NCI-H2081 treated with DMSO at 0.1 percent for 48 hours (cell line): ENCODE measurements at places on chromosomes 4 and X.
A peak's percentile ranks its signal among the peaks of the same experiment; 100 is the strongest.

- DNase-seq = no peak
These were observed 137.2 kb upstream of the HS3ST1 start for GRCh38 chr4:11565899-11566298.

GRCh38 chrX:130299279-130300009 is 30.7 kb upstream of the ZNF280C start:
- DNase-seq = no peak

GRCh38 chr4:88880501-88881226 is 176.3 kb downstream of the FAM13A start:
- no peak for DNase-seq

DNA sequence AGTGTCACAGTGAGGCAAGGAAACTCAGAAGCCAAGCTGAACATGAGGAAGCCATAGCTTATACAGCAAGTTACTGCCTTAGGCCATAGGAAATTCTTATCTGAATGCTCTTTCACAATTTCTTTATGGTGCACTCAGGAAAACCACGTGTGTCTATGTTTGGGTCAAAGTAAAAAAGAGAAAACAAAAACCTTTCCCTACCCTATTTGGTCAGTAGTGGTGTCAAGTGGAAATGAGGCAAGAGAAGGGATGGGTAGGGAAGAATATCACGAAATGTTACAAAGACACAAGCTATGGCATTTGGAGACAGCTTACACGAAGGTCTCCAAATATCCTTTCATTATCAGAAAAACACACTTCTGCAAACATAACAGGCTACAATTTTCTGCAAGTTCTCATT is 83.4 kb upstream of the INPP4B start:
- DNase-seq = no peak

GRCh38 chrX:121641560-121641959 is 594.1 kb downstream of the GLUD2 start:
- DNase-seq = no peak

- DNase-seq = no peak
These were observed 5.1 kb upstream of the DHX15 start for GRCh38 chr4:24589448-24589847.

GRCh38 chr4:12924253-12924652 is 559.9 kb downstream of the RAB28 start:
- no peak for DNase-seq

- no peak for DNase-seq
These were observed 20.7 kb upstream of the IL13RA1 start for GRCh38 chrX:118706681-118707080.

DNA sequence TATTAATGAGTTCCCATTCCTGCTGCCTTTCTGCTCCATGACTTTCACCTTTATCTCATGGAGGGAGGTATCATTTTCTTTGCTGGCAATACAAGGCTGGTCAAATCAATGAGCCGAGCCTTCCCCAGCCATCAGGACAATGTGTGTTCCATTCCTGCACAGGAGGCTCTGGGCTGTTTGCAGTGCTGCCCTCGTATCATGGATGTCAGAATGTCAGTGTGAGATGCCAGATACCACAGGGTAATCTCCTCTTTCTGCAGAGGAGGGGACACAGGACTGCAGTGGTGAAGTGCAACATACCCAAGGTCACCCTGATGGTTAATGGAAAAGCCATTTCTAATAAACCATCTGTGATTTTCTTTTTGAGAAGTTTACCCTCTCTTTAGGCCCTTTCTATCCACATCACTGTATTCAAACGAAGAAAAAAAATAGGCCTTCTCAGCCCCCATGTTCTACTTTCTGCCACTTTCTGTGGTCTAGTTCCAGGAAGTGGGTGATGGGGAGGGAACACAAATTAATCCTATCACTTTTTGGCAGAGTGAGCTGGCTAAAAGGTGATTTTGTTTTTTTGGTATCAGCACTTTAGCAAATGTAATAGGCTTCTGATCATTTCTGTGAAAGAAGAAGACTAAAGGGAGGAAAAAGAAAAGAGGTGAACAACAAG is 490.2 kb upstream of the BOD1L1 start:
- no peak for DNase-seq

- no peak for DNase-seq
These were observed 146.1 kb downstream of the SHOX start for GRCh38 chrX:776529-777230.

GRCh38 chrX:48696301-48696908 is at the start of gene SUV39H1:
TSS of gene SUV39H1 (plus strand) at chrX:48696734. CDS start at chrX:48696785, 51 bp downstream.
- DNase-seq = peak; percentile 56

DNA sequence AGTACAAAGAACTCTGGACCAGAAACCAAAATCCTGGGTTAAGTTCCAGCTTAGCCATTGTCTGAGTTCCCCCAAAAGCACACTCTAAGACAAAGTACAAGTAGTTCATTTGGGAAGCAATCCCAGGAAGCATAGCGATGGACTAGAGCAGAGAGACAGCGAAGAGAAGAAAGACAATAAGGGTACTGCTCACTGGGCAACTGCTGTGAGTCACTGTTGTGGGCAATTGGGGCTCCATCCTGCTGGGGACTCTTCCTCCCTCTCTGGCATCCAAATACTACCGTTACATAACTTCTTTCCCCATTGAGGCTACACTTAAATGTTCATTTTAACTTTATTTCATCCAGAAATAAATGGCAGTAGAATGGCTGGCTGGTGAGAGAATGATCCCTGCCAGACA is 14.1 kb downstream of the SRPX start:
- DNase-seq = no peak

DNA sequence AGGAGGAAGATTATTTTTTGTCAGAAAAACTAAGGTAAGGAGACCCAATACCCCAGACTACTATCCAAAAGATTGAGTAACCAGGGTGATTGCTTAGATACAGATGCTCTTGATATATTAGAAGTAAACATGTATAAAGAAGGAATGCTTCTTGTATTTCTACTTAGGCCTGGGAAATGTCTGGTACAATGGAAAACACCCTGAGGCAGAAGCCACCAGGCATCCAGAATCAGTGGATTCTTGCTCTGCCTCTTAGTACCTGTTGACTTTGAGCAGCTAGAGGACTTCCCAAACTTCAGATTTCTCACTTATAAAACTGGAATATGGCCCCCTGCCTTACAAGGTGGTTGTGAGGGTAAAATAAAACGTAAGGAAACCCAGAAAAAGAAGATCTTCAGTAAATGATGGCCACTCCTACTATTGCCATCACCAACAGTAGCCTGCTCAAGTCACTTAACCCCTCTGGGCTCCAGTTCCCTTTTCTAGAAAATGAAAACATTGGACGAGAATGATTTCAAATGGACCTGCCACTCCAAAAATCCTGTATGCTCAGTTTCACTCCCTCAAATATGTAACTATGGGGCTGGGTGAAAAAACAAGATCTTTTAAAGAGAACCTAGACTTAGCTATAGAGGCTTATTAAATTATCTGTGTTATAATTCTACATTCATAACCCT is 56.6 kb downstream of the AMELX start:
- DNase-seq = no peak

DNA sequence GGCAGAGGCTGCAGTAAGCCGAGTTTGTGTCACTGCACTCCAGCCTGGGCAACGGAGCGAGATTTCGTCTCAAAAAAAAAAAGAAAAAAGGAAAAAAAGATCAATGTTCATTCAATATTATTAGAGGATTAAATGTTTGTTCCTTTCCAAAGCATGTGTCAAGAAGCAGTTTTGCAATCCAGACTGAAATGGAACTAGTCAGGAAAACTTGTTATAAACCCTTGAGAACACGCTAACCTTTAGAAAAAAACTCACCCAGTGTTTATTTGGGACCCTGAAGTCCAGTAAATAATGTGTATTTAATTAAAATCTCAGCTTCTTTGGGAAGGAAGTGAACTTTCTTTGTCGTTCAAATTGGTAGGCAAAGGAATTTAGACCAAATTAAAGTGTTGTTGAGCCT is 16.4 kb upstream of the PRSS12 start:
- DNase-seq = no peak

DNA sequence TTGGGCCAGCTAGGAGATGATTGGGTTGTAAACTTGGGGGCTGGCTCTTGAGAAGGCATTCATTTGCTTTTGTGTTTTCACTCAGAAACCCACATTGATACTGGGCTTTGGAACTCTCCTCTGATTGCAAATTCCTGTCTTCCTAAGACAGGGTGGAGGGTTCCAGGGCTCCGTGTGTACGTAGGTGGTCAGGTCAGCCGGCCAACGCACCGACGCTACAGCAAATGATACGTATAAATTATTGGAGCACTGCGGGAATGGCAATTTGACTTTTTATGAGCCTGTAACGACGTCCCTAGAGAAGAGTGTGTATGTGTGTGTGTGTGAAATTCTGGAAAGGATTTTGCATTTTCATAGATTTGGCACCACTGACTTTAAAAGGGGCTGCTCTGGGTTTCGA is 236.9 kb downstream of the SHOX start:
- DNase-seq = no peak

DNA sequence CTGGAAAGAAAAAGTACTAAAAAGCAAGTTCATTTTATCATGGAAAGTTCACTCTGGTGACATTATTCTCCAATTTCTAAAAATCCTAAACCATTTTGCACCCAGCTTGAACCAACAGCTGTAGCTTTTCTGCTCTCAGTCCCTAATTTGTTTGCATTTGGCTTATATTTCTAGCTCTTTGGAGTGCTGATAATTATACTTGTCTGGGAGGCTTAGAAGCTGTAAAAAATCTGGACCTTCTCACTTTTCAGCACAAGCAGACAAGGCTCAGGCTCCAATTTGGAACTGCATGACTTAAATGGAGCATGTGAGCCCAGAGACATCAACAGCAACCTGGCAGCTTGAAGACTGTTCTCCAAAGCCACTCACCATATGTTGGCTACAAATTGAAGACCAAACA is 170.9 kb upstream of the PCDH18 start:
- DNase-seq = peak; percentile 58

DNA sequence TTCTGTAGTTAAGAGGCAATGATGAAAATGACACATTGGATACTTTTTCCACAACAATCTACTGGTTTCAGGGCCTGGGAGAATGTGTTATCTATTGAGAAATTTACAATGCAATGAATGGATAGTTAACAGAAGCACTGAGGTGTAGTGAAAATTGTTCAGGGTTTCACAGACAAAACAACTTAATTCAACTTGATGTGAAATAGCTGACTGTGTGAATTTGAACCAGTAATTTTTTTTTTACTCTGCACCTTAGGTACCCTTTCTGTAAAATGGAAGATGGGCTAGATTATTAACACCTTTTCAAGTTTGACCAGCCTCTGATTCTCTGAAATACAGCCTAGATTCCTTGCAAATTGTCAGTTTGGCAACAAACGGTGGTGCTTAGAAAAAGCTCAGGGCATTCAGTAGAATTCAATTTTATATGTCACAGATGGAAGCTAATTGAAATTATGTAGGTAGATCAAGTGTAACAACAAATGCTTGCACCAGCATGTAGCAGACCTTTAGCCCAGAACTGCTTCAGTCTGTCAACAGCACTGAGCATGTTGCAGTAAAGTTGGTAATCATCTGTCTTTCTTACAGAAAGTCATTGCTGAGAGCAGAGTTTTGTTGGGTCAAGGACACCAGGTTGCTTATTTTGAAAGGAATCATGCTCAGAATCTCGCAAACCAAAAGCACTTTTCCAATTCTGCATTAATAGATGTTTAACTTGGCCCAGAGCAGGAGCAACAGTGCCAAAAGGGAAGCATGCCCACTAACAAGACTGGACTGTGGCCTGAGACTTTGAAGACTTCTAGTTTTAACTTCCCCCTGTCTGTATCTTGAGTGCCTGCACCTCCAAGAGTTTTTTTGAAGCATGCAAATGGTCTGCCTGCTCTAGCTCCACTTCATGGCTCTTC is 526.6 kb downstream of the PACRGL start:
- no peak for DNase-seq

- DNase-seq = no peak
These were observed 276.0 kb upstream of the TET2 start for GRCh38 chr4:104870495-104871233.

GRCh38 chrX:106177106-106177981 is 9.2 kb downstream of the PWWP3B start:
- no peak for DNase-seq

DNA sequence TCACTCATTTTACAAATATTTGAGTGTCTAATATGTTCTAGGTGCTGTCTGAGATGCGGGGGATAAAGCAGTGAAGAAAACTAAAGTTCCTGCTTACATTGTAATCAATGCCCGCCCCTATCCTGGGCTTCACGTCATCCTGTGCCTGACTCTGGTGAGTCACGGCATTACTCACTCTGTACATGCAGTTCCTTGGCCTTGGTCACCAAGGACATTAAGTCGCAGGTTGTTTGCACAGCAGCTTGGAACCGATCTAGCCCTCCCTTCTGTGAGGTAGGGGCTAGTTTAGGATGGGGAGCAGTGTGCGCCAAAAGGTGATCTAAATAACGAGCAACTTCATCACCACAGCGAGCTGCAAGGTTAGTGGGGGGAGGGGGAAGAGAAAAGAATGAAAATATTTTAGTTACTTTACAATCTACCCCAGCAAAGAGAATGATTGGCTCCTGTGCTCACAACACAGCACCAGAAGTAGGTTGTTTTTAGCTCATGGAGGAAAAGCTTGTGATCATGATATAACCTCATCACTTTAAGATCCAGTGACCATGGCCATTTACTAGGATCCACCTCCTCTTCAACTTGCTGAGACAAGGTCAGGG is 48.0 kb upstream of the HDAC8 start:
- no peak for DNase-seq

- no peak for DNase-seq
These were observed 67.0 kb downstream of the SEL1L3 start for GRCh38 chr4:25795566-25796454.

GRCh38 chr4:133960975-133961374 is 240.6 kb downstream of the PABPC4L start:
- DNase-seq = no peak

DNA sequence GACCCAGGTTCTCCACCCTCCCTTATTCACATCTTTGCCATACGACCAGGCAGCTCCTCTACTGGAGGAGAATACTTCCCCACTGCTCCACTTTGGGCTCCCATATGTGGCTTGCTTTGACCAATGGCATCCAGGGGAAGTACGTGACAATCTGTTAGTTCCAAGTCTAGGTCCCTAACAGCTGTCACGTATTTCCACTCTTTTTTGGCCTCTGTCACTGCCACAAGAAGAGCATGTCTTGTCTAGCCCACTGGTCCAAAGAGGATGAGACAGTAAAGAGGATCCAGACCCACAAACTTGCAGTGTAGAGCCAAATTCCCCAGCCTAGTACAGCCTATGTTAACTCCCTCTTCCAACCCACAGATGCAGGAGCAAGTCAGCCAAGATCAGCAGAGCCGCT is 49.7 kb upstream of the GATB start:
- DNase-seq = no peak

DNA sequence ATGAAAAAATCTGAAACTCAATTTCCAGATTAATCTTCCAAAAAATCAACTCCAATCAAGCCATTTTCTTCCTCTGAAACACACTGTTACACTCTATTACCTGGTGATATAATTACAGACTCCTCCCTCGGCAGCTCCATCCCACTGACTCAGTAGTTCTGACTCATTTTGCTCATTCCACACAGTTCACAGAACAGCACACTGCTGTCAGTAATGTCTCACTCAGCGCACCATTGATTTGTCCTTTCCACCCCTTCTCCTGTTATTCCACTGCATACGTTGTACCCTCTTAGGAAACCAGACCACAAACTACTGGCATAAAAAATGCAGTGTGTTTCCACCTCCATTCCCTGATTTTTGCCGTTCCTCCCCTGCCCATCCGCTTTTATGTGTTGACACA is 212.7 kb downstream of the SLIT2 start:
- DNase-seq = no peak

- DNase-seq = no peak
These were observed 294.9 kb upstream of the ZCCHC13 start for GRCh38 chrX:74009041-74009440.

GRCh38 chrX:123834116-123834515 is 25.7 kb upstream of the XIAP start:
- no peak for DNase-seq
